ENCODE measurements at places on chromosomes 5 and 9.

DNA sequence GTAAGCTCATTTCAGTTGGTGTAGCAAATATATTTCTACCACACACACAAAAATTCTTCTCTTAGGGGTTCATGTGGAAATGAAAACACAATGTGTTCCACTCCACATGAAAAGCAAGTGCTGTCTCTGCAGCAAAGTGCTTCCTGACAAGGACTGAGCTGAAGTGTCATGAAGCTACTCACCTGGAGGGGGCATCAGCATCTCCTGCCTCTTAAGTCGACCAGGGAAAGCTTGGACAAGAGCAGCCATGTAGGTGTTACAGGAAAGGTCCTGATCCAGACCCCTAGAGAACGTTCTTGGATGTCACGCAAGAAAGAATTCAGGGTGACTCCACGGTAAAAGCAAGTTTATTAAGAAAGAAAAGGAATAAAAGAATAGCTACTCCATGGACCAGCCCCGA is 62.8 kb downstream of the SV2C start:
- DNase-seq, result no peak

DNA sequence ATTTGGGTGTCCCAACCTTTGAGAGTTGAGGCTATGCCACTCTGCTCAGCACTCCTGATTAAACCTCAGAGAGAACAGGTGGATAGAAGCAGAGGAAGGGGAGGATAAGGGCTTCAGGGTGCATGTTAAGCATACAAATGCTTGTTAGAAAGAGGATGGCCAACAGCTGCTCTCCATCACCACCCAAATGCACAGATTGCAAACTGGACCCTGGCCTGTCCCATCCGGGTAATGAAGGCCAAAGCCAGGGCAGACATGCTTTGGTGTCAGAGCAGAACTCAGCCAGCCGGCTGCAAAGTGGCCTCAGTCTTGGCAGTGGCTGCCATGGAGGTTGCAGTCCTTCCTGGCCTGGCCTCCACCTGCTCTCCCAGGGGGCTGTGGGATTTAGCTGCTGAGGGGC is 84.3 kb downstream of the SIL1 start:
- DNase-seq, result no peak

- no peak for DNase-seq
Measured at GRCh38 chr9:89617978-89618377, 13.2 kb downstream of the GADD45G start.

DNA sequence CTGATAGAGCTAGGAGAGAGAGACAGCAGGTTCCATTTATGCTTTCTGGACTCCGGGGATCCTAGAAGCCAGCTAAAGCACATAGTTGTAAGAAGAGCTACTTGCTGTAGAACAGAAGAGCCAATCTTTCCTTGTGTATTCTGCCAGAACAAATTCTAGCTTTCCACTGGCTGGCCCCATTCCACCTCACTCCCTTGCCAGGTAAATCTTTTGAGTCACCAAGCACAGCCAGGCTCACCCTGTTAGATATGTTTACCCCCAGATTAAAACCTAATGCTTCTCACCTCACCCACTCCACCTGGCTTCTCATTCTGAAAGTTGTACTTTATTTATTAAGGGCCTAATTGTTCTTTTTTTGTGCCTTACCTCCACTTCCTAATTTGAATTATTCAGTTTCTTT is 48.9 kb upstream of the CHD1 start:
- no peak for DNase-seq

DNA sequence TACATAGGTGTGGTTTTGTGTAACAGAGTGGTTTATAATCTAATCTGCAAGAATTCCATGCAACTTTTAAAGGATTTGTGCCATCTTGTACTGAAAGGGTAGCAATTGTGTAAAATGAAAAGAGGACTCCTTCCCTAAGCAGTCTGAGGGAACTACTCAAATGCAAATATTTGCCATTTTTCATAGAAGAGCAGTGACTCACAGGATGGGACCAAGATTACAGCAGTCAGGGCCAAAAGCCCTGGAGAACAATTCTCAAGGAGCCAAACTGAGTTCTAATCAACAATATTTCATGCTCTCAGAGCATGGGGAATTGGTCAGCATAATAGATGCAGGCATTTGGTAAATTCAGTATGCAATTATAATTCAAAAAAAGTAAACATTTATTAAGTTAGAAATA is 495.8 kb downstream of the CHSY3 start:
- DNase-seq, result no peak

GRCh38 chr5:79093762-79094161 is 17.8 kb upstream of the BHMT start:
- no peak for DNase-seq

Measured in stimulated activated CD8-positive, alpha-beta memory T cell treated with anti-CD3 and anti-CD28 coated beads, Interleukin-15, amount 100 ng/mL, for 24 hours (primary cell).